Fibroblast of upper back skin (primary cell): ENCODE measurements at places on chromosomes 11 and 22.
A peak's percentile ranks its signal among the peaks of the same experiment; 100 is the strongest.

DNA sequence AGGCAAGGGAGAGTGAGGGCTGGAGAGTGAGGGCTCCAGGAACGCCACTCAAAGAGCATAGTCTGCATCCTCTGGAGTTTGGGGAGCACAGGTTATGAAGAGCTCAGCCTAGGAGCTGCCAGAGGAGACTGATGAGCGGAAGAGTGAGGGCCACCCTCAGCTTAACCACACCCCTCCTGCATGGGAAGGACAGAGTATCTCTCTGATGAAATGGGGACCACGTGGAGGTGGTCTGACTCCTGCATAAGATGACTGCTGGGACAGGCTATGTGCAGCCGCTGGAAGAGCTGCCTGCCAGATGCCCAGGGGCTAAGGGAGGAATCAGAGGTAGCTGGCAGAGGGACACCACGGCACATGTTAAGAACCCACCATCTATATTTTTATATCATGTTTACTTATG is 162.9 kb upstream of the POU2AF2 start:
- no peak for DNase-seq

GRCh38 chr11:47667555-47667954 is 25.2 kb upstream of the MTCH2 start:
- DNase-seq = no peak

DNA sequence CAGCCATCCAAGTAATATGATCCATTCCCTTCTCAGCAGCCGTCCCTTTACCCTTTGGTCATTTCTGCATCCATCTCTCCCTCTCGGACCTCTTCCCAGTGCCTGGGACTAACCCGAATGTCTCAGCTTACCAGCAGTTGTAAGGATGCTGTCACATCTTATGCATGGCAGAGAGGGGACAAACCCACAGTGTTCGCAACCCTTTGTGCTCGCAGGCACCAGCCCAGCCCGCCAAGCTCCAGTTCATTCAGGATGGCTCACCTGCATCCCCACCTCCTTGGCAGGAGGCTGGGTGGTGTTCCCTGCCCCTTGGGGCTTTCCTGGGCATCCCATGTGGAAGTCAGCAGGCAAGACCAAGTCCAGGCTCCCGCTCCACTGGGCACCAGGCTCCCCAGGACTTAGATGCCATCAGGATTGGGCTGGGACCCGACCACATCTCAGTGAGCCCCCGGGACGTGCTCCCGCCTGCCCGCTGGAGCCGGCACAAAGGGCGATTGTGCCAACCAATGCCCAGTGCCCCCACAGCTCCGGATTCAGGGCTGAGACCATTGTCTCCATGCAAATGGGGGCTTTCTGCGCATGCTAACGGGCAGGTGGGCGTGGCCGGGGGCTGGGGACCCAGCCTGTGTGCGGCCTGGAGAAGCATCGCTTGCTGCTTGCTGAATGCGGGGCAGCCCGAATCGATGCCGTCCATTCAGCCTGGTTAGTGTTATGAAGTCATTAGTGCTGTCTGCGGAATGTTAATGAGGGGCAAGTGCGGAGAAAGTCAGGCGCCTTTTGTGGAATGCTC is 108.6 kb downstream of the KCNQ1OT1 start:
- no peak for DNase-seq

GRCh38 chr11:92451063-92451462 is 226.4 kb downstream of the FAT3 start:
- no peak for DNase-seq

GRCh38 chr11:70587075-70587389 is 188.7 kb downstream of the CTTN start:
- no peak for DNase-seq

GRCh38 chr22:18013947-18014346 is 10.4 kb downstream of the MICAL3 start:
- no peak for DNase-seq

GRCh38 chr22:40405178-40406062 is 35.0 kb downstream of the SGSM3 start:
- DNase-seq = no peak

DNA sequence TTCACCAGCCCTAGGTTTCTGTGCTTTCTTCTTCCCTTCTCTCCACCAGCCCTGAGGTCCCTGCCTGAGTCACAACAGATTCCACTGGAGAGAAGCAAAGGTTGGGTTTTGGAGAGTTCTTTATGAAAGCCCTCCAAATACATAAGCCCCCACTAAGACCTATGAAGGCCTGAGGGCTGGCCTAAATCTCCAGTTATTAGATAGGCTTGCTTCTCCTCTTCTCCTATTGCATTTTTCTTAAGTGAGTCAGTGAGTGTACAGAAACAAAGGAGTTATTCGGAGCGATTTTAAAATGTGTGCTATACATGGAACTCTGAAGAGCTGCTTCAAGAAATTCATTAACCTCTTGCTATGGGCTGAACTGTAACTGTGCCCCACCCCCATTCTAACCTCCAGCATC is 1057.3 kb downstream of the OPCML start:
- DNase-seq = peak; percentile 61

GRCh38 chr22:21760640-21761039 is 25.0 kb upstream of the YPEL1 start:
- peak; percentile 88 for DNase-seq

- no peak for DNase-seq
Measured at GRCh38 chr11:1840780-1841480, 2.1 kb downstream of the TNNI2 start.

- DNase-seq = no peak
Measured at GRCh38 chr11:113167599-113167998, 146.8 kb upstream of the TTC12 start.

DNA sequence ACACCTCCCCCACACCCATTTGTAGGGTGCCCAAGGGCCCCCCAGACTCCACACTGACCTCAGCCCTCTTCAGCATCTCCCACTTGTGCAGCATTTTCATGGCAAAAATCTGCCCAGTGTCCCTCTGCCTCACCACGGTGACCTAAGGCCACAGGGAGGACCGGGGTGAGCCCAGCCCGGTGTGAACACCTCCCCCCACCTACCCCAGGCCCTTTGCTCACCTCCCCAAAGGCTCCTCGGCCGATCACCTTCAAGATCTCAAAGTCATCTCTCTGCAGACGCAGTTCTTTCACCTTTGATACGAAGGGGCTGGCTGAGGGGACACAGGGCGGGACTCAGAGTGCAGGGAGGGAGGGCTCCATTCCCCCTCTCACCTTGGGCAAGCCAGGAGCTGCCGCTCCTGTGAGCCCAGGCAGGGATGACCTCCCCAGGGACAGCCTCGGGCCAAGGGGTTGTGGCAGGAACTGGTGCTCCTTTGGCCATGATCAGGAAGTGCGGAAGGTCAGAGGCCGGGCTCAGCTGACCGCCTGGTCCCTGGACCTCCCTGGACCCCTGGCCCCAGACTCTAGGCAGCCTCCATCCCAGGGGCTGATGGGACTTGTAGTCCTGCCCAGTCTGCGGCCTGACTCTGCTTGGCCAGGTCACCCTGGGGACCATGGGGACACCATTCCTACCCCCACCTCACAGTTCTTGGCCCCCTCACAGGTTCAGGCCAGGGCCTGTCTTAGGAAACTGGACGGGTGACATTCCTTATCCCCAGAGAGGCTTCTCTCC is 2.7 kb downstream of the CDC42BPG start:
- DNase-seq = no peak

- DNase-seq = no peak
Measured at GRCh38 chr11:20754933-20755332, 85.5 kb downstream of the NELL1 start.

GRCh38 chr11:111765320-111765983 is 737 bp downstream of the PPP2R1B start:
- no peak for DNase-seq

- DNase-seq = peak; percentile 40
Measured at GRCh38 chr11:61917334-61918109, at the start of gene RAB3IL1. Gene RAB3IL1, minus strand, starts transcription at chr11:61917566. Its CDS starts 199 bp downstream, at chr11:61917367.

DNA sequence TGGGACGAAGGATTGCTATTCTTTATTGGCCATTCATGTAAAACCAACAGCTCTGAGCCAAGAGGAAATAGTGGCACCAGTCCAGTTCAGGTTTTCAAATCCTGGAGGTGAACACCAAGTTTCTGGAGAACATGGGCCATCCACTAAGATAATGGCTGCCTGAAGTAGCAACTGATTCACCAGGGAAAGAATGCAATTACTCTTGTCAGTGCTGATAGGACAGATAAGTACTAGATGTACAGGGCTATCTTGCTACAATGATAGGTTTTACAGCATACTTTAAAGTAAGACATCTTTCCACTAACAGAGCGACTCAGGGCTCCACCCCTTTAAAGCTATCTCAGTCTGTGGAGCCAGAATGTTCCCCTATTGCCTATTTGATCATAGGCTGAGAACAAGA is 36.8 kb upstream of the APOA1 start:
- peak; percentile 83 for DNase-seq

- no peak for DNase-seq
Measured at GRCh38 chr22:44261164-44261860, 51.4 kb downstream of the SHISAL1 start.
